Right cardiac atrium (tissue), 5 donors: ENCODE measurements at places on chromosomes 7 and 10. TPM values are rescaled to one million over a fixed set of nuclear protein-coding genes. Genes with fewer than 3 reads are reported as not detected.

Gene SPDYE2B
- total RNA-seq, result not detected

Gene SLC26A5
- not detected for total RNA-seq

Gene TSPAN12
- total RNA-seq, result 59.3 TPM

Gene HTR7
- 0.14 TPM for total RNA-seq
